ENCODE measurements at places on chromosomes 1 and 21.

DNA sequence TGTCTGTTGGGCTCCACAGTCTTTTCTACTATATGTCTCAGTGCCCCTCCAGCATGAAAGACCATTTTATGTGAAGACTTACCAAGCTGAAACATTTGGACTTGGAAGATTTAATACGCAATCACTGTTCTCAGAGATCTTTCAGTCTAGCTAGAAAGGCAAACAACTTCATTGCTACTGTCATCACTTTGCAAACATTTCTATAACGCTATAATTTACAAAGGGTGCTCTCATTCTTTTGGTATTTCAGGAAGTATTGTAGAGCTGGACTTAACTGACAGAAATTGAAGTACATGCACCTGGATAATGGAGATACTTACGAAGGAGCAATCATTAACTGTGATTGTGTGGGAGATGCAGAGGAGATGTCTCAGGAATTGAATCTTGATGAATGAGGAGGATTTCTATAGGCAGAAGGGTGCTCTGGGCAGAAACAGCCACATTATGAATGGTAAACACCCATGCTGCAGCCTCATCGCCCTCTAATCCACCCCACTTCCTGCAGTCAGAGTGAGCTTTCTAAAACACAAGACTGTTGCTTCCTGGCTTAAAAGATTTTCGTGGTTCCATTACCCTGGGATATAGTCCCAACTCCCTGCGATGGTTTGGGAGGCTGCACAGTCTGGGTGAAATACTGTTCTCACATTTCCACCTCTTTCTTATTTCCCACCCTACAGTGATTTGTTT, 75.1 kb upstream of the GNG12 start:
- DNase-seq: no peak

DNA sequence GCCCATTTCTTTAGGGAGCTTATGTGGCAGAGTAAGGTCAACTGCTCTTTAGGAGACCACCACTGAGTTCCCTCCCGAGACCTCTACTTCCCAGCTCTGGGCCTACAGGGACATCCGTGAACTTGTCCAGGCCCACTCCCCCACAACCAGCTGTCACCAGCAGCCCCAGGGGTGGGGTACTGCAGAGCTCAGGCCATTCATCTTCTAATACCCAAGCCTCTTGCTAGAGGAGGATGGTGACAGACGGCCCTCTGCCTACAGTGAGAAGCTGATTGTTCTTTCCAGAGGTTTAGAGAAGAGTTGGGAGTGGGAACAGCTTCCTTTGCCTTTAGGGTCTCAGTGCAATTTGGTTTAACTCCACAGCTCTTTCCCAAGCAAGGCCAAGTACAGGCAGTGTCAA, 33.2 kb upstream of the ARTN start:
- no peak for DNase-seq

DNA sequence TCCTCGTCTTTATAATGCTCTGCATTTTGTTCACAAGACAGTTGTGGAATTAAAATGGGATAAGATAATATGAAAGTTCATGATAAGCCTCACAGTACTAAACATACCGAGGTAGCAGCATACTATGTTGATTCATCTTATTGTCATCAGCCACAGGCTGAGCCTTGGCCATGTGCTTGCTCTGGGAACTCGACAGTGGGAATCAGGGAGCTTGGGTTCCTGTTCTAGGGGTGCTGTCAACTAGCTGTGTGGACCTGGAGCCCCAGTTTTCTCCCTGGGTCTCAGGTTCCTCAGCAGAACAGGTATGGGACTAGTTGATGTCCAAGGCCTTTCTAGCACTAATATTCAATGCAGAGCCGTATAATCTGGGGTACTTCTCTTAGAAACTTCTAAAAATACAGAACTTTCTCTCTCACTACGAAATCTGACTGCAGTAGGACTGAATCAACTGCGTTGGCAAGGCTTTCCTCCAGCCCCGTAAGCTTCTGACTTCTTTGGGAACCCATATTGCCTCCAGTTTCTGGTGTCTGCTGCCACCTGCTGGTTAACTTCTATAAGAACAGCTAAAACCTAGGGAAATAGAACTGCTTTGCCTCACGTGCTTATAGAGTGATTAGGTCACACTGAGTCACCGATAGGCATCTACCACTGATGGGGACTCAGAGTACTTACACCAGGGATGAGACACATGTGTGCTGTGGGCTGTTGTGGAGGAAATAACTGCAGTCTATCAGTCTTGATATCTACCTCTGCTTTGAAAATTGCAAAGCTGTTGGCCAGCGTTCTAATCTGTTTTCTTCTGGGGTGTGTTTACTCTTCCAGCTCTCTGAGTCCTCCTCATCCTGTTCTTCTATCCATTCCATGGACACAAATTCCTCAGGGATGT, 110.9 kb downstream of the RGL1 start:
- DNase-seq: peak; percentile 98

GRCh38 chr1:19423130-19423529, 62.2 kb downstream of the CAPZB start:
- peak; percentile 67 for DNase-seq

DNA sequence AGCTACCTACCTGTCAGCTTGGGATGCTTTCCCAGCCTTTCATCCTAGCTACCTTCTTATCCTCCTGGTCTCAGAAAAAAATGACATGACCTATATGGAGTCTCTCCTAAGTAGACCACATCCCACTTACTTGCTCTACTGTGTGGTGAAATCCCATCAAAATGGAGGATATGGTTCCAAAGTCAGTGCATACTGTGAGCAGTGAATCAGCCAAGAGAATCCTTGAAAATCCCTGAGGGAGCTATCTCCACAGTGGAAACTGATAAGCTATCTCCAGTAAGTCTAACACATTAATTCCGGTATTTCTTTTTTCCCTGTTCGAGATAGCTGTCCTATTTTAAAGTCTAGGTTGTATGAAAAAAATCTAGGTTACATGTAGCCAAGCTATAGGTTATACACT, 189.7 kb downstream of the FGGY start:
- no peak for DNase-seq

- peak; percentile 87 for DNase-seq
Observed at GRCh38 chr1:85314726-85315125, 38.3 kb upstream of the BCL10 start.

GRCh38 chr1:170670802-170671628, 7.1 kb downstream of the PRRX1 start:
- DNase-seq: no peak

- DNase-seq: peak; percentile 11
Observed at GRCh38 chr1:211870156-211870555, 39.6 kb upstream of the LPGAT1 start.

DNA sequence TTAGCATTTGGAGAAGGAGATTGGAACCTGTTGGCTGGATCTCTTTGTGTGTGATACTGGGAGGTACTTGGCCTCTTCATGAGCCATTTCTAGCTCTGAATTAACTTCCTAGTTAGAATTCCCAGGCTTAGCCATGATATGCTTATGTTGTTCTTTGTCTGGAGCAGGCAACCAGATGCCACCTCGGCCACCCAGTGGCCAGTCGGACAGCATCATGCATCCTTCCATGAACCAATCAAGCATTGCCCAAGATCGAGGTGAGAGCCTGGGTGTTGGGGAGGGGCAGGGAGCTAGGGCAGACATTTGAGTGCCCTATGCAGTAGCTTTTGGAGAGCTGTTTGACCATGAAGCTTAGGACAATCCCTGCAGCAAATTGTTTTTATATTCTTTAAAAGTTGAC, 26.5 kb upstream of the PIGV start:
- no peak for DNase-seq

DNA sequence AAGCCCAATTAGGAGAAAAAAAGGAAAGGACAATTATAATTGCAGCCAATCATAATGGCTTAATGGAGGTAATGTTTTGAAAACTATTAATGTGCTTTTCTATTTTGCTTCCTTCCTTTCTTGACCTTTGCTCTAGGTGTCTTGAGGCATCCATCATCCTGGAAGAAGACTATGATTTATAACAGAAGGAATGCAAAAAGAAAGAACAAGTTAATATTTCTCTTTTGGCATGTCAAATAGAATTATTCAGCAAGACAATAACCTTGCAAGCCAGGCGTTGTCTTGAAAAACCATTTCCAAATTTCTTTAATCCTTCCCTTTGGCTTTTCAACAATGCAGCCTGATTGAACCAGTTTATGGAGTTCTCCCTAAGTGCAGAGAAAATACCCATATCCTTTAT, 107.7 kb upstream of the USP24 start:
- no peak for DNase-seq

DNA sequence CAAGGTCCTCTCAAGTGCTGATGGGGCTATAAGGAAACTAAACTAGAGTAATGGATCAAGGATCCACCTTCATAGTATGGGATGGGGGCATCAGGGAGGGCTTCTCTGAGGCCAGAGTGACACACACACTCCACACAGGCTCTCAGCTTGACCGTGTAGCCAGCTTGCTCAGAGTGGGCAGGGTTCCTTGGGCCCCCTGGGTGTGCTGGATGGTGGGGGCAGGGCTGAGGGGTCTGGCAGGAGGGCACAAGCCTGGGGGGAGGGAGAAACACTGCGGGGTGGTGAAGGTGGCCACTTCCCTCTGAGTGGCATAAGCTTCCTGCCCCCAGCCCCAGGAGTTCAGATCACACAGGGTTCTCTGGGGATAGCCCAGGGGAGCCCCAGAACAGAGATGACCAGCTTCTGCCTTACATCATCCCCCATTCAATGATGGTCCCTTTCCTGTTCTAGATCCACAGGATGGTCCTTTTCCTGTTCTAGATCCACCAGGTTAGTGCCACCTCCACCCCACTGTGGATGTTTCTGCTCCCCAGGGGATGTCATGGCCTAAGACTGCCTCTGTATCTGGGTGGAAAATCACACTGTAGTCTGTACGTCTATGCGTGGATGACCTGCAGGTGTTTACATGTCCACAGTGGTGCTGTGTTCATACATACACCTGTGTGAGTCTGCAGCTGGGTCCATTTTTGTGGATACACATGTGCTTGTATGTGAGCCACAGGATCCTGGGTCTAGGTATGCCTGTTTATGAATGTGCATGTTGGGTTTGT, 525.0 kb downstream of the PTPRU start:
- DNase-seq: no peak

DNA sequence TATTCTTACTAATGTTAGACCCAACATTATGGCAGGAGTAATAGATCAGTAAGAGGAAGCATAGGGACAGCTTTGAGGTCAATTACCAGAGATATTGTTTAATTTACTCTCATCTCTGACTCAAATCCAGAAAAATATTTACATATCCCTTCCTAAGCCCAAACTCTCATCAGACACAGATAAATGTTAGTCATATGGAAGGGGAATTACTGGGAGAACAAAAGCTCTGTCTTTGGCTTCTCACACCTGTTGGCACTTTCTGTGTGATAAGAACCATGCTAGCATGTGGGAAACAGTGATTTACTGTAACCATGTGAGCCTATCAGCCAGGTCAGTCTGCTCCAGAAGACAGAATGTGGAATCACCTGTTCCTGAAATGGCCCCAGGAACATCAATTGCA, 72.4 kb downstream of the DUSP10 start:
- DNase-seq: no peak

DNA sequence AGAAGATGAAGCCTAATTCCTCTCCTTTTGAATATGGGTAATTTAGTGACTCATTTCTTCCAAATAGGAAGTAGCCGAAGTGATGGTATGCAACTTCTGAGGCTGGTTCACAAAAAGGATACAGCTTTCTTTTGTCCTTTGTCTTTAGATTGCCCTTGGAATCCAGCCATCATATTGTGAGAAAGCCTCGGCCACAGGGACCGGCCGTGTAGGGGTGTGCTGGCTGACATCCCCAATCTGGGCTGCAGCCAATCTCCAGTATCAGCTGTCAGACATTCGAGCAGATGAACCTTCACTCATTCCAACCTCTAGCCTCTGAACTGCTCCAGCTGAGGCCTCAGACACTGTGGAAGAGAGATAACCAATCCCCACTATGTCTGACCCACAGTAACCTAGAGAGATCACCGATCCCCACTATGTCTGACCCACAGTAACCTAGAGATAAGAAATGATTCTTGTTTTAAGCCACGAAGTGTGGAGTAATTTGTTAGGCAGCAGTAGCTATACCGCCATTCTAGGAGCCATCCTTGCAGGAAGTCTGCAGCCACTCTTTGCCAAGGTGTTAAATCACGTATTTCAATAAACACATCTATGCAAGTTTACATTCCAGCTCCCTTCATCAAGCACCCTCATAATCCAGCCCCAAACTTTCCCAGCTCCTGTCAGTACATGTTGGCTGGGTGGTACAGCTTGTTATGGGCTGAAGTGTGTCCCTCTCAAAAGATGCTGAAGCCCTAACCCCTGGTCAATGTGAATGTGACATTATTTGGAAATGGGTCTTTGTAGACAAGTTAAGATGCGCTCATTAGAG, 2.9 kb upstream of the DIP2A start:
- peak; percentile 37 for DNase-seq

- DNase-seq: no peak
Observed at GRCh38 chr1:56864430-56864829, 9.8 kb downstream of the C8A start.

DNA sequence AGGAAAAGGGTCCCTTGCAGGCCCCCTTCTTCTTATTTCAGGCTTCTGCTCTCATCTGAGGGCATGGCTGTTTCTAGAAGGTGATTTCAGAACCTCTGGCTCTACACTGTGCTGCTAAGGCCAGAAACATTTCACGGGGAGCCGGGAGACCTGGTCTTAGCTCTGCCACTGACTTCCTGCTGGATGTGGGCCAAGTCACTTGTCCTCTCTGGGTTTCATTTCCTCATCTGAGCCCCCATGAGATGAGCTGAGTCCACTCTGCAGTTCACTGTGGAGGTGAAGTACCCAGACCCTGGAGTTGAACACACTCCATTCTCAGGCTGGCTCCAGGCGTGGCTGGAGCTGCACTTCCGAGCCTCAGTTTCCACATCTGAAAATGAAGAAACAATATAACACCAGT, 2.1 kb downstream of the PADI1 start:
- DNase-seq: no peak

DNA sequence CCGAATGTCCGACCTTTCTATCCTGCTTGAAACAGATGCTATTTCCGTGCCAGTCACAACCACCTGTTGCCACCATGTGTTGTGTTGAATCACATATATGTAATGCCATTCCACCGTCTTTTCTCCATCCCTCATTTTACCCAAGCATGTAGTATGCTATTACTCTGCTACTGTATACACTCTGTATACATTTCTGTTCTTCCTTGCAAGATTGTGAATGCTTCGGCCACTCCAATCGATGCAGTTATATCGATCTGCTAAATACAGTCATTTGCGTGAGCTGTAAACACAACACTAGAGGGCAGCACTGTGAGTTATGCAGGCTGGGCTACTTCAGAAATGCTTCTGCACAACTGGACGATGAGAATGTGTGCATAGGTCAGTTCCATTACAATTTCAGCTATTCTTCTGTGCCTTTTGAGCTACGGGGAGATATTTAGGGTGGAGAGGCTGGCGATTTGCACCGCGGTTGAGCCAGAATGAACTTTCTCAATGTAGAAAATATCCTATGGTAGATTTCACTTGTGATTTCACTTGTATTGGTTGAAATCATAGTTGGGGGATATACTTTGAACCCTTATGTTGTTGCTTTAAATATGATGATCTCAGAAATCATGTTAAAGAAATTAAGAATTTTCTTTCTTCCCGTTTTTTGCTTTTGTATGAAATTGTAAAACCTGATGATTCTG, 289.8 kb downstream of the NTNG1 start:
- peak; percentile 31 for DNase-seq

- no peak for DNase-seq
Observed at GRCh38 chr1:26833432-26834405, 7.2 kb downstream of the ZDHHC18 start.
